ENCODE measurements at places on chromosomes 1 and 21. TPM values are rescaled to one million over a fixed set of nuclear protein-coding genes. Genes with fewer than 3 reads are reported as not detected.

The KIF26B gene
- total RNA-seq, result under 0.01 TPM

The HCN3 gene
- total RNA-seq, result 0.78 TPM

The DPH2 gene
- 20.7 TPM for total RNA-seq

The SPRR1A gene
- not detected for total RNA-seq

The RGS4 gene
- 25.8 TPM for total RNA-seq

The APOBEC4 gene
- total RNA-seq, result not detected

Measured in subcutaneous preadipocyte (primary cell).